ENCODE measurements at places on chromosomes 16 and 17.

DNA sequence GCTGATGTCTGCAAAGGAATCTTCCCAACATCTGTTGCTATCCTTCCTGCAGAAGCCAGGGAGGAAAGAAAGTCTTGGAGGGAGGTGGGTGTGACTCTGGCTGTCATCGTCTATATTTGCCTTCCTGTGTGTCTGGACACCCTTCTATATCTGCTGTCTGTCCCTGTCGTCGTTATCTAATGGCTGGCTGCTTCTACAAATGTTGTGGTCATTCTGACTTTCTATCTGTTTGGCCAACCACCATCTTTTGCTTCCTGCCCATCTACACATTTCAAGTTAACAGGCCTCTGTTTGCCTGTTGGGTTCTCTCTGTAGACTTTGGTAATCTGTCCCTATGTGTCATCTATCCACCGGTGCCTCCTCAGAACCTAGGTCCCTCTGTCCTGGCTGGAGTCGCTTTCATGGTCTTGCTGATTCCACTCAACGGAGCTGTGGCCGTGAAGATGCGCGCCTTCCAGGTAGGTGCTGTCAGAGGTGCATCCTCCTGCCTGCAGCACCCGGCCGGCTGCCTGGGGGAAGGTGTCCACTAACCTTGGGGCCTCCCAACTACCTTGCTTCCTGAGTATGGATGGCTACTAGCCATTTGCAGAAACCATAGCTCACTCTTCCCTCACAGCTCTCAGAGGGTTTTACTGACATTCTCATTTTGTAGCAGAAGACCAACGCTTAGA is 30.2 kb downstream of the ABCC3 start:
- no peak for DNase-seq

- DNase-seq: no peak
These were observed 2.0 kb upstream of the TTYH2 start for GRCh38 chr17:74211141-74211911.

GRCh38 chr16:66923247-66923731 is 2.0 kb downstream of the RRAD start:
- DNase-seq: no peak

GRCh38 chr16:82630688-82631087 is 3.9 kb downstream of the CDH13 start:
- DNase-seq: no peak

GRCh38 chr17:82985973-82986372 is 93.4 kb upstream of the METRNL start:
- DNase-seq: no peak

- no peak for DNase-seq
These were observed 128.5 kb upstream of the EEF2KMT start for GRCh38 chr16:5225931-5226655.

- no peak for DNase-seq
These were observed 432.2 kb downstream of the MAF start for GRCh38 chr16:79168321-79168720.

- DNase-seq: no peak
These were observed at the start of gene TMC7 for GRCh38 chr16:18983565-18984434. TSS of gene TMC7 (plus strand) at chr16:18983934. CDS start at chr16:18984064, 130 bp downstream.

All from stimulated activated CD4-positive, alpha-beta T cell treated with anti-CD3 and anti-CD28 coated beads, Interleukin-1b, Interleukin-23, amount 100 ng/mL, for 1 hour (primary cell).